A549 treated with RU486 at 1 μM for 4 hours (cell line): ENCODE measurements at places on chromosomes 6 and 20. TPM values are rescaled to one million over a fixed set of nuclear protein-coding genes. Genes with fewer than 3 reads are reported as not detected.

FRMD1 gene
- total RNA-seq: 0.01 to 0.12 TPM (median 0.06 TPM) in 3 of 5 replicates, not detected in the others

SOD2 gene
- 167 to 210 TPM (median 182 TPM) in 5 replicates for total RNA-seq

TCF21 gene
- 0.03 to 0.11 TPM (median 0.09 TPM) in 5 replicates for total RNA-seq

LINC00237 gene
- not detected in 5 replicates for total RNA-seq

SDC4 gene
- 119 to 141 TPM (median 134 TPM) in 5 replicates for total RNA-seq

LY6G5B gene
- 3.7 to 6.0 TPM (median 4.3 TPM) in 5 replicates for total RNA-seq

VGLL2 gene
- total RNA-seq: not detected in 5 replicates

CSNK2A1 gene
- 130 to 164 TPM (median 159 TPM) in 5 replicates for total RNA-seq

RCAN2 gene
- not detected in 5 replicates for total RNA-seq

CTCFL gene
- not detected in 5 replicates for total RNA-seq

HNF4A gene
- total RNA-seq: 10.9 to 16.1 TPM (median 13.4 TPM) in 5 replicates

RNF144B gene
- total RNA-seq: 0.14 to 1.1 TPM (median 0.51 TPM) in 5 replicates

SNAI1 gene
- 11.0 to 18.7 TPM (median 15.1 TPM) in 5 replicates for total RNA-seq

CLPSL2 gene
- 0.50 to 1.4 TPM (median 1.3 TPM) in 4 of 5 replicates, not detected in the other for total RNA-seq

LAMP5 gene
- total RNA-seq: 0.05 TPM in 1 of 5 replicates, not detected in the others

UBE2J1 gene
- 10.7 to 17.8 TPM (median 14.8 TPM) in 5 replicates for total RNA-seq

SLC17A1 gene
- total RNA-seq: 0.08 to 0.10 TPM in 2 of 5 replicates, not detected in the others

LGSN gene
- total RNA-seq: 2.7 to 3.8 TPM (median 3.2 TPM) in 5 replicates

FAM83D gene
- total RNA-seq: 57.5 to 78.2 TPM (median 64.8 TPM) in 5 replicates

SLC17A3 gene
- 0.53 to 1.4 TPM (median 0.93 TPM) in 5 replicates for total RNA-seq

BHLHE23 gene
- total RNA-seq: not detected in 5 replicates

CFB gene
- 2.0 to 3.3 TPM (median 2.9 TPM) in 5 replicates for total RNA-seq

LY6G6F gene
- total RNA-seq: not detected in 5 replicates

SCUBE3 gene
- 0.03 to 0.06 TPM (median 0.05 TPM) in 5 replicates for total RNA-seq

HMGCLL1 gene
- total RNA-seq: 0.06 to 0.14 TPM (median 0.08 TPM) in 4 of 5 replicates, not detected in the other

BPIFB1 gene
- total RNA-seq: 0.13 to 0.19 TPM in 2 of 5 replicates, not detected in the others

IMPG1 gene
- not detected in 5 replicates for total RNA-seq

RIMS4 gene
- total RNA-seq: 1.0 to 1.4 TPM (median 1.2 TPM) in 5 replicates

ZC3H12D gene
- total RNA-seq: 0.06 to 0.09 TPM (median 0.06 TPM) in 4 of 5 replicates, not detected in the other

MYB gene
- 0.35 to 1.3 TPM (median 0.63 TPM) in 5 replicates for total RNA-seq

CLPSL1 gene
- total RNA-seq: not detected in 5 replicates

MUCL3 gene
- total RNA-seq: 0.01 to 0.05 TPM (median 0.02 TPM) in 3 of 5 replicates, not detected in the others
